ENCODE measurements at places on chromosomes 1 and 21. TPM values are rescaled to one million over a fixed set of nuclear protein-coding genes. Genes with fewer than 3 reads are reported as not detected.

Gene OR10Z1
- not detected for total RNA-seq

Gene GBP7
- total RNA-seq: not detected

Gene UBE2U
- total RNA-seq: not detected

Gene OR2T3
- not detected for total RNA-seq

Gene CD247
- not detected for total RNA-seq

Gene PYHIN1
- not detected for total RNA-seq

Gene GLMN
- total RNA-seq: 8.0 TPM

Gene PADI2
- 20.9 TPM for total RNA-seq

Gene H6PD
- total RNA-seq: 37.0 TPM

Gene CCDC185
- total RNA-seq: not detected

Gene VSIG8
- total RNA-seq: not detected

Gene PROX1
- 0.32 TPM for total RNA-seq

Gene C21orf58
- 13.9 TPM for total RNA-seq

Gene WNT9A
- total RNA-seq: 2.7 TPM

Gene DIRAS3
- total RNA-seq: 0.36 TPM

Gene IL20
- not detected for total RNA-seq

Gene CD58
- total RNA-seq: 19.6 TPM

Gene KPRP
- total RNA-seq: not detected

Gene AKR7A3
- 0.45 TPM for total RNA-seq

Gene NBPF10
- total RNA-seq: 4.5 TPM

Gene DCST1
- total RNA-seq: not detected

Gene E2F2
- total RNA-seq: 4.3 TPM

Gene AMY1B
- total RNA-seq: not detected

Gene LPGAT1
- total RNA-seq: 50.7 TPM

Gene SLFNL1
- total RNA-seq: not detected

Gene TFF1
- not detected for total RNA-seq

Gene CD34
- 0.12 TPM for total RNA-seq

Gene PDZK1
- total RNA-seq: 1.1 TPM

Gene SLC1A7
- total RNA-seq: not detected

Gene MAP3K21
- total RNA-seq: 0.17 TPM

Gene GBP3
- total RNA-seq: 14.3 TPM

Gene VAMP4
- total RNA-seq: 17.7 TPM

Gene SPRR3
- total RNA-seq: not detected

Gene PKP1
- total RNA-seq: 4.0 TPM

Gene PGLYRP3
- not detected for total RNA-seq

Gene LHX8
- not detected for total RNA-seq

Gene SNRPE
- total RNA-seq: 69.5 TPM

Gene SOX13
- 9.1 TPM for total RNA-seq

Gene C1orf167
- 0.36 TPM for total RNA-seq

Gene UBXN10
- total RNA-seq: not detected

Gene FALEC
- total RNA-seq: not detected

Gene ATP6V1G3
- total RNA-seq: not detected

Gene COPA
- 284 TPM for total RNA-seq

Gene CD1D
- total RNA-seq: not detected

Gene CDK18
- total RNA-seq: 10.2 TPM

Gene GPR37L1
- not detected for total RNA-seq
